ENCODE measurements at places on chromosomes 6 and 20. TPM values are rescaled to one million over a fixed set of nuclear protein-coding genes. Genes with fewer than 3 reads are reported as not detected.
A peak's percentile ranks its signal among the peaks of the same experiment; 100 is the strongest.

Gene PAK5
- not detected for total RNA-seq

DNA sequence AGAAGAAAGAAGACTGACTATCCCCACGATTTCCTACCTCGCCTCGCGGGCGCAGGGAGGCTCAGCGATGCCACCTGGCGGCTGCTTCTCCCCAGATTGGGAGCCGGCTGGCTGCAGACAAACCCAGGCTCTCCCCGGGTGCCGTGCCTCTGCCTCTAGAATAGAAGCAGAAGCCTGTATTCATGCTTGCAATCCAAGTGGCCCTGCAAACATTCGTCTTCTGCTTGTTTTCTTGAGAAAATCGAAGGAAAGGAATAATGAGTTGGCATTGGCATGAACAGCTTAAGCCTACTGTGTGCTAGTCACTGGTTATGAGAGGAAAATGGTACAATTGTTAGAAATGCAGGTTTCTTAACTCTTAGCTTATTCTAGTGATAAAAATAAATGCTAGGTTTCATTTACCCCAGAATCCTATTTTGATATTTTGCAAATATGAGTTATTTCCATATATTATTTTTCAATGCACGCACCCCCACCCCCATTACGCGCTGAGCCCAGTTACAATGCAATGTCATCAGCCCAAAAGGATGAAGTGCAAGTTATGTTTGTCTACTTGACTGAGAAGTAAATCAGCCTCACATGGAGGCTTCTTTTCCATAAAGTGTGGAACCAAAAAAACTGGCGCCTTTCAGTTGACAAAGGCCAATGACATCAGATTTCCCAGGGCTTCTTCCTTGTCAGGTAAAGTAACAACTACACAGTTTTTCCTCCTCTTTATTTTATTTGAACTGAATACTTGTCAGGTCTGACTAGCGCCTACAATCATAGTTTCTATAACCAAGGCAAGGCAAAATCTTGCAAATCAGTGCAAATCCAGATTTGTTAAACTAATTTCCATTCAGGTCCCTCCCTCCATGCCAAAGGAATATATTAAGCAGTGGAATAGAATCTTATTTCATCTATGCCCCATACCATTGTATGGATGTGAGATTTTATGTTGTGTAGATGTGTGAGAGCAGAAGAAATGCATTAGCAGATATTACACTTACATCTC is 3.9 kb upstream of the SOX4 start:
- peak; percentile 68 for DNase-seq

DNA sequence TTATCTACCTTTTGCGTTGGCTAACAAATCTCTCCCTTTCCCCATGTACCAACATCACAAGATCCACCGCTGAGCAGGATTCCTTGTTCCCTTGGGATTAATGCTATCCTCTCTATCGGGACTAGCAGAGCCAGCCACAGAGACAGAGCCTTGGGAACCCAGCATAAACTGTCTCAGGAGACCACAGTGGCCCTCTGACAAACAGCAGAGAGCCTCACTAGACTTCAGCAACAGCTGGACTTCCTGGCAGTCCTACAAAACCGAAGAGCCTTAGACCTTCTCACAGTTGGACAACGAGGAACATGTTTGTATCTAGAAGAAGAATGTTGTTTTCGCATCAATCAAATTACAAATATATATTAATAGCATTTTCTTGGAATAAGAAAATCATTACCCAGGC is 39.6 kb upstream of the POU5F1 start:
- DNase-seq: no peak

DNA sequence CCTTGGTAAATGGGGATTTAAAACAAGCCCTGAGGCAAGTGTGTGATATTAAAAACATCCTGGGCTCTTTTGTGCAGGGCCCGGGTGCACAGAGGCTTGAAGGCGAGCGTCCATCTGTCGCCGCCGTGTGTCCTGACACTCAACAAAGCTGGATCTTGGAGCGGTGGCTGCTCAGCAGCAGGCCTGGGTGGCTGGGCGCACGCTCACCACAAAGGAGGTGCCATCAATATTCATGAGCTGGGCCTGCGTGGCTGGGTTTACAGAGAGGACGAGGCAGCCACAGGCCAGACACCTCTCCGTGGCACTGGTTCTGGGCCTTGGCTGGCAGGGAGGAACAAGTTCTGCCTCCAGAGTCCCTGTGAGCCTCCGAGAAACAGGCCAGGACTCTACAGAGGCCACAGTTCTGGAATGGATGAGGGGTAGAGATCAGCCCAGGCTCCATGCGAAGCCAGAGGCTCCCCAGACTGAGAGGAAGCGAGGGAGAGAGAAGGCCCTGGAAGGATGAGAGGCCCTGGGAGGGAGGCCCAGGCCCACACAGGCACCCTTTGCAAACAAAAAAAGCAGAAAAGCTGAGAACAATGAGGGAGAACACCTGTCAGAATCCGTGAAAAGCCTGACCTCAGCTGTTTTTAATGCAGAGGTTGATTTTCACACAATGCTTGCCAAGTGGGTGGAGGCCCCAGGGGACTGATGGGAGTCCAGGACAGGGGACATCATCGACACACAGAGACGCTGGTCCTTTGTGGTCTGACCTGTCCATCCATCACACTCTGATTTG is 21.9 kb downstream of the BHLHE23 start:
- DNase-seq: no peak

DNA sequence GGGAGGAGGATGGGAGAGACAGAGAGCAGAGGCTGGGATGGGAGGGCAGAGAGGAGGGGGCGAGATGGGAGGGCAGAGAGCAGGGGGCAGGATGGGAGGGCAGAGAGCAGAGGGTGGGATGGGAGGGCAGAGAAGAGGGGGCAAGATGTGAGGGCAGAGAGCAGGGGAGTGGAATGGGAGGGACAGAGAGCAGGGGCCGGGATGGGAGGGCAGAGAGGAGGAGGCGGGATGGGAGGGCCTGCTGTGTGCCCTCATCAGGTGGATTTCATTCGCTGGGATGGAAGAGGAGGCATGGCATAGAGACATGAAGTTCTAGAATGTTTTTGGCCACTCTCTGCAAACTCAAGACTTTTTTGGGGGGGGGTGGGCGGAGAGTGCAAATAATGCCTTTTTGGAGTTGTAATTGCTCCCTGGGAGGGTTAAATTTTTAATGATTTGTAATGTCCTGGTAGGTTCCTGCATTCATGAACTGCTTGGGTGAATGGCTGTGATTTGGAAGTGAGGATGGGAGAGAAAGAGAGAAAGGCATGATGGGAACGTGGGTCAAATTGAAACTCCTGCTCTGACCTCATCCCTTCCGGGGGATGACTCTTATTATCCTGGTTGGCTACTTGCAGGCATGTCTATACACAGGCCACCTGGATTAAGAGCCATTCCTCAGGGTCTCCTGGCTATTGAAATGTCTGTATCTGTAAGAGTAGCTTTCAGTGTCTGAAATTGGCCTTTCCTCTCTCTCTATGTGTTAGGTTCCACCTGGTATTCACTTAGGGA is 162.4 kb upstream of the AGPAT4 start:
- no peak for DNase-seq

DNA sequence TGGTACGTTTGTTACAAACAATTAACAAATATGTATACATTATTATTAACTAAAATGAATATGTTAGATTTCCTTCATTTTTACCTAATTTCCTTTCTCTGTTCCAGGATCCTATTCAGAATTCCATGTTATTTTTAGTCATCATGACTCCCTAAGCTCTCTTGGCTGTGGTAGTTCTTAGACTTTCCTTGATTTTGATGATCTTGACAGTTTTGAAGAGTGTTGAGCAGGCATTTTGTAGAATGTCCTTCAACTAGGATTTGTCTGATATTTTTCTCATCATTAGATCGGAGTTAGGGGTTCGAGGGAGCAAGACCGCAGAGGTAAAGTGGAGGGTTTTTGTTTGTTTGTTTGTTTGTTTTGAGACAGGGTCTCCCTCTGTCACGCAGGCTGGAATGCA is 44.3 kb upstream of the ZNF184 start:
- DNase-seq: no peak

DNA sequence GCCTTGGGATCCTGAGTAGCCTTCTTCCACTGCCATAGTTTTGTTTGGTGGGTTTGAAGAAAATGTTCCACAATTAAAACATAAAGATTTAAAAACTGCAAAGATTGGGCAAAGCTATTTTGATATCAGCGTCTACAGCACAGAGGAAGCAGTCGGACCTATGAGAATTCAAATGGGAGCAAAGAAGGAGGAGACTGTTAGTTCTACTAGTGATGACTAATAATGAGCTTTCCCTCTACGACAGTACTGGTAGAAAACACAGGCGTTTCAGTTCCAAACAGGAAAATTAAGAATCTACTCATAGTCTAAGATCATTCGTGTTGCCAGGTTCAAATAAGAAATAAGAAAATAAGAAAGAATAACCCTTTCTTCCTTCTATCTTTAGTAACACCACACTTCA is 121.2 kb downstream of the INSM1 start:
- DNase-seq: no peak

All from NCI-H460 (cell line).